ENCODE measurements at places on chromosomes 12 and 14. TPM values are rescaled to one million over a fixed set of nuclear protein-coding genes. Genes with fewer than 3 reads are reported as not detected.

Gene LRRC23
- total RNA-seq: 10.6 TPM

Gene MANSC4
- total RNA-seq: not detected

Gene SLC6A13
- 0.38 TPM for total RNA-seq

Gene TMCC3
- total RNA-seq: under 0.01 TPM

Gene IAPP
- not detected for total RNA-seq

Gene KLRC1
- total RNA-seq: not detected

Gene SERPINA3
- 5.3 TPM for total RNA-seq

Gene BICDL1
- not detected for total RNA-seq

Gene RBP5
- 0.08 TPM for total RNA-seq

Gene CYP27B1
- not detected for total RNA-seq

Gene MMP17
- total RNA-seq: 9.1 TPM

Gene PLA2G1B
- not detected for total RNA-seq

Gene LRTM2
- not detected for total RNA-seq

Gene GOLT1B
- 45.6 TPM for total RNA-seq

Gene PPP4R4
- total RNA-seq: 10.4 TPM

Gene KRT75
- total RNA-seq: not detected

Gene FITM1
- 0.23 TPM for total RNA-seq

Gene B3GNT4
- not detected for total RNA-seq

Gene DAD1
- 382 TPM for total RNA-seq

Gene ACSM4
- total RNA-seq: not detected

Gene RAB35
- 27.7 TPM for total RNA-seq

Gene SLCO1C1
- total RNA-seq: not detected

Gene IQSEC3
- total RNA-seq: not detected

Gene MUCL1
- total RNA-seq: not detected

Gene KCNMB4
- total RNA-seq: 6.0 TPM

Gene RNFT2
- 4.2 TPM for total RNA-seq

Gene RERG
- total RNA-seq: 0.08 TPM

Gene C12orf50
- not detected for total RNA-seq

Data from smooth muscle cell of the coronary artery (primary cell).